Dermis microvascular lymphatic vessel endothelial cell (primary cell): ENCODE measurements at places on chromosomes 3 and 15.

DNA sequence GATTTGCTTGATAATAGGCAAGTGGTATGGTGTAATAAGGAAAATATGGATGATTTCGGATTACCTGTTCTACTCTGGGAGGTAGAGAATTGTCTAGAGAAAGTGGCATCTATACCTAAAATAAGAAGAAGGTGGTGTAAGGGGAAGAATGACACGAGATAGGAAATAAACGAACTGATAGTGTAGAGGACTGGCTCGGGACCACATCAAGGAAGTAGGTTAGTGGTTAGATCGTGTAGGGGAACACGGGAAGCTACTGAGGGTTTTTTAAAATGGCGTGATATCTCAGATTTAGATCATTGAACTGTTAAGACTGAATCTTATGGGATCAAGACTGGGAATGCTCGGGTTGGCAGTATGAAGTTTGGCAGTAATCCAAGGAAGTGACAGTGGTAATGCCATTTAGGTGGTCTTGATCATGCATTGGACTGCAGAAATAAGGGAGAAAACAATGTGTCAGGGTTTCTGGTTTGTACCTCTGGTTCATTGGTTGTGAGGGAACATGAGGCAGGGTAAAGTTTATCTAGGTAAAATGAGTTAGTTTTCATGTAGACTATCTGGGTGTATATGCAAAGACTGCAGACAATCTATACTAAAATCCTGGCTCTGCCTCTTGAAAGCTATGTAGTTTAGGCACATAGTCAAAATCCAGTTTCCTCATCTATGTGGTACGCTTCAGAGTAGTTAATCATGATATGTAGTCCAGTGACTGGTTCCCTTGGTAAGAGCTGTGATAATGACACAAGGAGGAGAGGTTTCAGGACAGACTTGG lies 7.4 kb downstream of the RPL14 start:
- no peak for DNase-seq

DNA sequence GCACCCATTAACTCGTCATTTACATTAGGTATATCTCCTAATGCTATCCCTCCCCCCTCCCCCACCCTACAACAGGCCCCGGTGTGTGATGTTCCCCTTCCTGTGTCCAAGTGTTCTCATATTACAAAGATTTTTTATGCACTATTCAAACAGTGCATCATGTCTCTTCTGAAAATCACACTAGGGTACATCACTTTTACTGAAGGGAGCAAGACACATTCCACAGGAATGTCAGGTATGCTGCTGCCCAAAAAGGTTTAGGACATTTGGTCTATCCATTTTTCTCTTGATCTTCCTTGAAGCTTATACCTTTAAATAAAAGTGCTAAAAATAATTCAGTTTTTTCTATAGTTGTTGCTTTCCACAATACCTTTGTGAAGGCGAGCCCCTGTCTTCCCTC lies 9.2 kb upstream of the EPHA3 start:
- DNase-seq: no peak

- no peak for DNase-seq
These were observed 674.4 kb downstream of the NTRK3 start for GRCh38 chr15:87582169-87582568.

DNA sequence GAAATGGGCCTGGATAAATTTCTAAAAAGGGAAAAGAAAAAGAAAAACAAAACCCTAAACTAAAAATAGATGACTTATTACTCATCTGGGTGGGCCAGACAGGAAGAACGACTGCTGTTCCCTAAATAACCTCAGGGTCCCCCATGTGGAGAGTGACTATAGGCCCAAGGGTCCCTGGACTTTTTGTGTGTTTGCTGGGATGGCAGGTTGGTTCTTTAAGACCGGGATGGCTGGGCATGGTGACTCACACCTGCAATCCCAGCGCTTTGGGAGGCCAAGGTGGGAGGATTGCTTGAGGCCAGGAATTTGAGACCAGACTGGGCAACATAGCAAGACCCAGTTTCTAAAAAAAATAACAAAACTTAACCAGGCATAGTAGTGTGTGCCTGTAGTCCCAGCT lies 43.8 kb upstream of the TRA2B start:
- no peak for DNase-seq

DNA sequence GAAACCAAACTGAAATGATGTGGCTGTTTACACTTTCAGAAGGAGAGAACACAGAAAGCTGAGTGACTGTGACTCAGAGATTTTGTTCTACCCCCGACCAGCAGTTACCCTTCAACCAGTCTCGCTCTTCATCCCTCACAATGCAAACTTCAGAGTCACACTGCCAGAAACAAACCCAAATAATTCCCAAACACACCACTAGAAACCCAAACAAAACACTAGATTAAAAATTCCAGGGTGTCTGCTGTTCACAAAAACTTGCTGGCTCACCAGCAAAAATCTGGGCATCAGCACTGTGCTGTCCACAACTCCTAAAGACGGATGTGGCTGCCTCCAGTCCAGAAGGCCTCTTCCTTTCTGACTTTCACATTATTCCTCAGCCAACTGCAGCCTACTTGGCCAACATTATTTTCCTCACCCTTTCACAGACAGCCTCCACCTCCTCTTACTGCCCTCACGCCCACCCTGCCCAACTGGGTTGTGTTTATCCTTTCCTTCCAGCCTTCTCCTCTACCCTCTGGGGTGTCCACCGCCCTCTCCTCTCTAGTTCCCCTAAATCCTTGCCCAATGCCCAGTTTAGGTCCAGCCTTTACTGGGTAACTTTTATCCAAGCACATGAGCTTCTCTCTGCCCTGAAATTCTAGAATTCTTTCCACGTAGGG lies 71.4 kb downstream of the MECOM start:
- peak; percentile 51 for DNase-seq

DNA sequence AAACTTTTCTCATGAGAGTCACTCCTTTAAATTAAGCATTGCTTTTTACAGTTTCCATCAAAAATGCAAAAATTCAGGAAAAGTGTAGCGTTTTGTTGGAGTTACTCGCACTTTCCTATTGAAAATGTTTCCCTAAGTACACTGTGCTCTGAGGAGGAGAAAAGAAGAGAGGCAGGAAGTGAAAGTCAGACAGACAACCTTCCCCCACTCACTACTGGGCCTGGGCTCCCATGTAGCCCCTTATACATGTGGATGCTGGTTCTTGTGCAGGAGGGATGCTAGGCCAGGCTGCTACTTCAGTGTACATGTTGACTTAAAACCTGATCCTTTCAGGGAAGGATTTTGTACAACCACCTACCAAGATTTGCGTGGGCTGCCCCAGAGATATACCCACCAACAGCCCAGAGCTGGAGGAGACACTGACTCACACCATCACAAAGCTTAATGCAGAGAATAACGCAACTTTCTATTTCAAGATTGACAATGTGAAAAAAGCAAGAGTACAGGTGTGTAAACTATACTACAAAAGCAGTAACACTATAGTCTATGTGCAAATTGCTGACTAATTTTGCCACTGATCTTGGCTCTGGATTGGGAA lies 15.1 kb downstream of the KNG1 start:
- DNase-seq: no peak

- DNase-seq: no peak
These were observed 1.2 kb downstream of the STARD5 start for GRCh38 chr15:81322676-81323253.

DNA sequence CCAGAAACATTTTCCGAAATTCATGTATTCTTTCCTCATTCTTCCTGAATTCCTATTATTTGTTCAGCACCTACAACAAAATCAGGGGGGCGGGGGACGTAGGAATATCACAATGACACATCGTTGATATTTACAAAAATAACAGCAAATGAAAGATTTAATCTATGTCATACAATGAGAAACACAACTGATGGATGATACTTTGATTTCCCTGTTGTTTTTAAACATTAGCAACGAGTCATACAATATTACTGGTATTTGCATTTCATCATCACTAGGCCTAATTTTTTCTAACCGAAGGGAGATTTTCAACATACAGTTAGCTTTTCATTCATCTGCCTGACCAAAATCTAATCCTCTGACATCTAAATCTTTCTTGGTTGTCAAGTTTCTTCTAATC lies 45.3 kb upstream of the INO80 start:
- DNase-seq: no peak

GRCh38 chr15:92779874-92780273 lies 120.2 kb upstream of the CHD2 start:
- DNase-seq: no peak

DNA sequence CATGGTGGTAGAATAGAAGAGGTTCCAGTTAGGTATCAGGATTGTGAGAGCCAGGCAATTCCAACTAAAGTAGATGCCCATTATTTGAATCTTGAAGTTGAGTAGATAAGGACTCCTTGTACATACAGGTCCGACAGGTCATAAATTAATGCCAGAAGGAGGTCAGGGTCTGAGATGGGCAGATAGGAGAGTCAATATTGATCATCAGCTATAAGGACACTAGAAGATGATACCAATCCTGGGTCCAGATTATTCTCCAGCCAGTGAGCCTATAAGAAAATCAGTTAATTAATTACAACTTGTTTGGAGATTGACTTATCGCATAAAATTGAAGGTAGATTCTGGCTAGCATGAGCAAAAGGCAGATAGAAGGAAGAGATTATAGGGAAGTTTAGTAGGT lies 378.4 kb upstream of the NAALADL2 start:
- no peak for DNase-seq

DNA sequence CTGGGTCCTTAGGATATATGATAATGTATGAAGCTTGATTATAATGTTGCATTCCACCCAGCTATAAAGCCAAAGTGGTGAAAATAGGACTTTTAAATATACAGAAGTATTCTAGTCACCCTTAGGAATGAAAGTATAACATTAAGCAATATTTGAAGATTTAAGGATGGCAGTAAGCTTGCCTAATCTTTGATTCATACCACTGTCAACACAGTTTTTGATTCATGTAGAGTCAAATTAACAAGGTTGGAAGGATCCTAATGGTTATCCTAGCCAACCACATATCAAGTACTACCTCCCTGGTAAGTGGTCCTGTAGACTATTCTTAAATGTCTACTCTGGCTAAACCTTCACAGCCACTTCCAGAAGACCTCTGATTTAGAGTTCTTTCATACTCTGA lies 18.6 kb downstream of the ARIH1 start:
- no peak for DNase-seq

- DNase-seq: peak; percentile 72
These were observed 178.0 kb upstream of the UMPS start for GRCh38 chr3:124552224-124552623.

- no peak for DNase-seq
These were observed 59.9 kb upstream of the DPH6 start for GRCh38 chr15:35605764-35606449.

DNA sequence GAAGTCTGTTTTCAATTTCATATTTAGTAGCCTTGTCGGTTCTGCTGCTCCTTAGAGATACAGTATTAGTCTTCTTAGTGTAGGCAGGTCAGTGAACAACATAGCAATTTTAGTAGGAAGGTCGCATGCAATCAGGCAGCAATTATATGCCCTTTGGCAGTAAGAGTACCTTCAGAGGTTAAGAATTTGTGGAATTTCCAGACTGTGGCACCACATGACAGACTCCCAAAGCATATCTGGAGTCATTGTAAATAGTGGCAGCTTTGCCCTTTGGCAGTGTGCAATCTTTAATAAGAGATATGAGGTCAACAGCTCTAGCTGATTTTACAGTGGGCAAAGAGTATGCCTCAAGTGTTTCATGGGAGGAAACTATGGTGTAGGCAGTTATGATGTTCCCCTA lies 1532.5 kb upstream of the CADM2 start:
- no peak for DNase-seq

DNA sequence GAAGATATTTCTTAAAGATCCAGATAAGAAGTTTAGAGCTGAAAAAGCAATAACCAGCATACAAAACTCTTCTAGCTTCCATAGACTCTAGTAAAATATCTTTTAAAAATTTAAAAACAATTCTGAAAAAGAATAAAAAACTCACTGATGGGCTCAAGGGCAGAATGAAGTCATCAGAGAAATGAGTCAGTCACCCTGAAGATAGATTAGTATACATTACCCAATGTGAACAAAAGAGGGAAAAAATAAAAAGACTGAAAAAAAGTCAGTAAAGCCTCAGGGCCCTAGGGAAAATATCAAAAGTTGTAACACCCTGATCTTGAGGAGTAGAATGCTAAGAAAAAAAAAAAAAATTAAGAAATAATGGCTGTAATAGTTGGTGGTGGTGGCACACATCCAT lies 11.4 kb downstream of the DET1 start:
- DNase-seq: no peak

DNA sequence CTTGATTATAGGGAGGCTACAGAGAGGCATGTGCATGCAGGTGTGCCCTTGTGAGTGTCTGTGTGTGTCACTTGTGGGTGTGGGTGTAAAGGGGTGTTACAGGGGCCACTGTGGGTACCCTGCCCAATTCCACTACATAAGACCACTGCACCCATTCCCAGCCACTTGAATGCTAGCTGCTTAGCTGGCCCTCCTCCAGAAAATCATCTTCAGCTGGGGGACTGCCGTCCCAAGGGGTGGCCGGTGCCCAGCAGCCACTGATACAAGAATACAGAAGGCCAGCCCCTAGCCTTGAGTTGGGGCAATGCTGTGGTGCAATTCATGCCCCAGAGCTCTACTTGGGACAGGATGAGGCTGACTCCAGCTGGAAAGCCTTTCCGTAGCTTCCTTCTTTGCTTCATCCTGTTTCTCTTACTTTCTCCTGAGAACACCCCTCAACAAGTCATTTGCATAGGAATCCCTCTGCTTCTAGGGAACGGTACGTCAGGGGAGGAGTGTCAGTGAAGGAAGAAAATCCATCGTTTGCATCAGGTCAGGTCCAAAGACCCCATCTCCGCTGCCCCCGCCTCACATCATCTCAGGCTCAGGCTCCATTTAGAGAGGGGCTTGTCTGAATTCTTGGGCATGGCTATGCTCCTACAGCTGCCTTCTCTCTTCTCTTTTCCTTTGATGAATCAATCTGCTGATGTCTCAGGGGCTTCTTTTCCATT lies 72.0 kb downstream of the SCN5A start:
- no peak for DNase-seq

DNA sequence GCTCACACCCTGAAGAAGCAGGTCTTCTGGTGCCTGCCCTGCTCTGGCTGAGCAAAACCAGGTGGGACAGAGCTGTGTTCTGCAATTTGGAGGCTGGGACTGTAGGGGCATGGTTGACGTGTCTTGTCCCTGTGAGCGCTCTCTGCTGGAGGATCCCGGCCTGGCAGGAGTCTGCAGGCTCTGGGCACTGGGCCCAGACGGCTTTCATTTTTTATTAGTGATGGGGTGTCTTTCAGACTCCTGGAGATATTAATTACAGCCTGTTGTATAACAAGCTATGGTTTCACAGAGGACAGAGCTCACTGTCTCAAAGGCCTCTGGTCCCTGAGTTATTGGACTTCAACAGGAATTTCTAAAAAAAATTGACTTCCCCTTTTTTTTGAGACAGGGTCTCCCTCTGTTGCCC lies 29.5 kb upstream of the ZNF710 start:
- peak; percentile 29 for DNase-seq
